ENCODE measurements at places on chromosomes 1 and 21. TPM values are rescaled to one million over a fixed set of nuclear protein-coding genes. Genes with fewer than 3 reads are reported as not detected.

The SPAG17 gene
- 6.3 TPM for total RNA-seq

The KRTAP21-2 gene
- total RNA-seq = not detected

The NMNAT2 gene
- 1.8 TPM for total RNA-seq

The BRINP3 gene
- total RNA-seq = 4.3 TPM

The SPRR5 gene
- total RNA-seq = not detected

The ITLN1 gene
- 3.2 TPM for total RNA-seq

The PGBD5 gene
- 5.3 TPM for total RNA-seq

The KLF17 gene
- total RNA-seq = not detected

The C1orf216 gene
- total RNA-seq = 5.8 TPM

The S100A2 gene
- 5.3 TPM for total RNA-seq

The SSU72 gene
- total RNA-seq = 60.6 TPM

The IGSF21 gene
- total RNA-seq = 0.88 TPM

The PLCH2 gene
- 1.8 TPM for total RNA-seq

The IPO9 gene
- total RNA-seq = 36.4 TPM
